Stimulated activated CD8-positive, alpha-beta memory T cell treated with anti-CD3 and anti-CD28 coated beads, Interleukin-7, amount 100 ng/mL, for 1 hour (primary cell): ENCODE measurements at places on chromosomes 4 and X.

GRCh38 chrX:23854122-23854521 lies 53.6 kb downstream of the APOO start:
- DNase-seq: no peak

- no peak for DNase-seq
These were observed 4.2 kb upstream of the HGFAC start for GRCh38 chr4:3437582-3437936.

GRCh38 chrX:40615976-40616375 lies 7.3 kb upstream of the MPC1L start:
- DNase-seq: no peak

DNA sequence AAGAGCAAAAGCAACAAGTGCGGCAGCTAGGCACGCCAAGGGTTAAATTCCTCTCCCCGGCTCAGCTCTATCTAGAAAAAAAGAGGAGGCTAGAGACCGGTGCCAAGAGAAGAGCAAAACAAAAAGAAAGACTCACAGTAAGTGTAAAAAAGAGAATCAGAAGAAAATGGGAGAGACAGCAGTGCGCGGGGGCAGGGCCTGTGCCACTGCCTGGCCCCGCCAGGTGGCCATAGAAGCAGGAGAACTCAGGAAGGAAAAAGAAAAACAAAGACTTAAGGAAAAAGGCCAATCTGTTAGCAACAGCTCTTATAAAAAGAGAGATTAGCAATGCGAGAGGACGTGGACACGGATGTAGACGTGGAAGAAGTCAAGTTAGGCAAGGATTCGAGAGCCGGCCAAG lies 3.2 kb downstream of the ACOX3 start:
- no peak for DNase-seq

DNA sequence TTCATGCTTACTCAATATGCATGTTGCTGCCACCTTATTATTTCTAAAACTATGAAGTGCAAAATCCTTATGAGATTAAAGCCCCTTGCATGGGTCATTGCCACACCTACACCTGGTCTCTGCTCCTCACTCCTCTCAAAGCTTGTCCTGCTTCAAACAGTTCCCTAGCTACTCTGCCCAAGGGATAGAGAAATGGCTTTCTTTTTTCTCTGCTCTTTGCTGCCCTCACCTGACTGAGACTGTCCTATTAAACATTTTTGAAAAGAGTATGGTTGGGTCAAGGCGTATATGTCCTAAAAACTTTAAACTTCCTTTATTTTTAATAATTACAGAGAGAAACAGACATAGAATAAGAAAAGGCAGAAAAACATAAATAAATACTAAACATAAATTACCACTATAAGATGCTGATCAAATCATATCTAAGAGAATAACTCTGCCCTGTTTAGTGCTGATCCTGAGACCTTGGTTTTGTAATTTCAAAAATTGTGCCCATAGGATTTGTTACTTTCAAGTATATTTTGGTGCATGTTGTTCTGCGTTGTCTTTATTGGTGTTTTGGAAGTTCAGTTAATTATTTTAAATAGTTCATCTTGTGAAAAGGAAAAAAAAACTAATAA lies 704.9 kb upstream of the PABPC4L start:
- DNase-seq: no peak

GRCh38 chr4:48604527-48604926 lies 114.5 kb downstream of the ZAR1 start:
- DNase-seq: no peak

DNA sequence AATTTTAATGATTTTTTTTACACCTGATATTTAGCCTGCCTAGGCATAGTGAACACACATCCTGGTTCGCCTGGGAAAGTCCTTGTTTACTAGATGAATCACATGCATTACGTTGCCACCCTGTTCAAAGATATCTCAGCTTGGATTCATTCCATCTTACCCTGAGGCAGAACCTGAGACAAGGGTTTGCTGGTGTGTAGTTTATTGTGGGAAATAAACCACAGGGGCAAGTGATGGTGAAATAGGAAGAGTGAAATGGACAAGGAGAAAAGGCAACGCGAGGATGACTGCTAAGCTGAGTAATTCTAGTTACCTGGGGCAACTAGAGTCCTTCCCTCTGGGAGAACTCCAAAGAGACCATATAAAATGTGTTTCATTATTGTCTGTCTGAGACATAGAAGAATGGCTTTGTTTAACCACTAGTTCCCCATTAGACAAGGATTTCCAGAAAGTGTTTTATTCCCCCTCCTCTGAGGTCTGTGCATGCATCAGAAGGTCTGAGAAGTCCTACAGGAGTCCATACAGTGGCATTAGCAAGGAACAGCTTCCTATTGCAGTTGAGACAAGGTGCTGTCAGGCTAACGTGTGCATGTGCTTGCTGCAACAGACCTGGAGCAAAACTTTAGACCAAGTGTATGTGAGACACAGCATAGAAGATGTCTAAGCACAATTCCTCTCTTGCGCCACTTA lies 797.3 kb upstream of the FRG1 start:
- no peak for DNase-seq

DNA sequence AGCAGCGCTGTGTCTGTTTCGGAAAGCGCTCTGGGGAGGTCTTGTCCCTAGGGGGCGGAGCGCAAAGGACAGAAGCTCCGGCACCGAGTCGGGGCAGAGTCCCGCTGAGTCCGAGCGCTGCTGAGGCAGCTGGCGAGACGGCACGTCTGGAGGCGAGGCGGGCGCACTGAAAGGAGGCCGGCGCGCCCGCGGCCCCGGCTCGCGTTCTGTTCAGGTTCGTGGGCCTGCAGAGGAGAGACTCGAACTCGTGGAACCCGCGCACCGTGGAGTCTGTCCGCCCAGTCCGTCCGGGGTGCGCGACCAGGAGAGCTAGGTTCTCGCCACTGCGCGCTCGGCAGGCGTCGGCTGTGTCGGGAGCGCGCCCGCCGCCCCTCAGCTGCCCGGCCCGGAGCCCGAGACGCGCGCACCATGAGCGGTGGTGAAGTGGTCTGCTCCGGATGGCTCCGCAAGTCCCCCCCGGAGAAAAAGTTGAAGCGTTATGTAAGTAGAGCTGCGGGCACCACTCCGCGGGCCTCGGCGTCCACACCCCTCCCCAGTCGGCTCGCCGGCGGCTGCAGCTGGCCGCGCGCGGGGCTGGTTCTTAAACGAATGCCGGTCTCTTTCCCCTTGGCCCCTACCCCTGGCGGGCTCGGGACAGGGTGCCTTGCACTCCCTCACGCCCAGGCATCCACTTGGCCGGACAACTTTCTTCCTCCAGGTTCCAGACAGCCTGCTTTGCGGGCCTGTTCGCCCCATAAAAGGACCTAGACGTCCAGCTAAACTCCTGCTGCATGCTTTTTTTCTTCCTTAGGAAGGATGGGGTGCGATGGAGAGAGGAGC lies at the start of gene GAB1:
GAB1 (plus strand) TSS at position 96 of the 819 bp plus-strand sequence; CDS start at position 409, 313 bp downstream.
- no peak for DNase-seq

DNA sequence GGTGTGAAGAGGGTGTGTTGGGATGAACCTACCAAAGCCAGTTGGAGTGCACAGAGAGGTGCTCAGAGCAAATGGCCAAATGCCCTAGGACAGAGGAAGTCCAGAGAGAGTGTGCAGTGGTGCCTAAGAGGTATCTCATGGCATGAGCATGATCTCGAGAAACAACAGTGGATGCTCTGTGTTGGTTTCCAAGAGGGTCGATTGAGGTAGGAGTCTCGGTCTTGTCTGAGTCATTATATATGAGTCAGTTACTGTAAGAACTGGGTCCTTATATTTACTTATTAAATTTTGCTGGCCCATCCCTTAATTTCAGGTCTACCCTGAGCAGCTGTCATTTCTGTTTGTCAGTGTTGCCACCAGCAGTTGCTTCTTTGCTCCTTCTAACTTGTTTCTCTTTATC lies 86.6 kb upstream of the TMEM150C start:
- DNase-seq: no peak

DNA sequence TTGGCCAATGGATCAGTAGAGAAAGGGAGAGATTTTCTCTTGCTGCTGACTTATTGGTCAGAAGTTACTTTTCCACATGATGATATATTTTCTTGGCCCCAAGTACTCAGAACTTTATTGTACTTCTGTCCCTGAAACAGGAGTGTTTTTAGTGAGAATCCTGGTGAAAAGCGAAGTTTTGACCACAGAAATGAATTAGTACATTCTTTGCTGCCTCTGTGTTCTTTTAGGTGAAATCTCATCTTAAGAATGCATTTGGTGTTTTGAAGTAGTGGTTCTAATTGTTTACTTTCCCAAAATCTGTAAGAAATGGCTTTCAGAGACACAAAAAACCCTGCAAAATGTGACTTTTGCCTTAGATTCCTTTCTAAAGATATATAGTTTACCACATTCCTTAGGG lies 240.4 kb downstream of the FRMPD4 start:
- DNase-seq: no peak

- DNase-seq: no peak
These were observed 534.1 kb upstream of the AADAT start for GRCh38 chr4:170623899-170624298.

DNA sequence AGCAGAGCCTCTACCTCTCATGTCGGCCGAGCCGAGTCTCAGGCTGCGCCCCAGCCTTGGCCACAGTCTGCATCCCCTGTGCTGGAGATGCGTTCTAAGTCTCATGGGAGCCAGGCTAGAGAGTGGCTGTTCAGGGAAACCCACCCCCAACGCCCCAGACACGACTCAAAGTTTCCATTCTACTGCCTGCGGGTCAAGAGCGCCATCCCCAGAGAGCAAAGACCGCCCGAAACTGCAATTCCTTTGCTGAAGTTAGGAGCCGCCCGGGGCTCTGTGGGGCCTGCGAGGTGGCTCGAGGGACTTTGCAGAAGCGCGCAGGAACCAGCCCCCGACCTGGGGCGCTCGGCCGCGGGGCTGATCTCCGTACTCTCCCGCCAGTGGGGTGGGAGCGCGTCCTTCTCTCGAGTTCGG lies 10.0 kb upstream of the ELF4 start:
- DNase-seq: no peak

DNA sequence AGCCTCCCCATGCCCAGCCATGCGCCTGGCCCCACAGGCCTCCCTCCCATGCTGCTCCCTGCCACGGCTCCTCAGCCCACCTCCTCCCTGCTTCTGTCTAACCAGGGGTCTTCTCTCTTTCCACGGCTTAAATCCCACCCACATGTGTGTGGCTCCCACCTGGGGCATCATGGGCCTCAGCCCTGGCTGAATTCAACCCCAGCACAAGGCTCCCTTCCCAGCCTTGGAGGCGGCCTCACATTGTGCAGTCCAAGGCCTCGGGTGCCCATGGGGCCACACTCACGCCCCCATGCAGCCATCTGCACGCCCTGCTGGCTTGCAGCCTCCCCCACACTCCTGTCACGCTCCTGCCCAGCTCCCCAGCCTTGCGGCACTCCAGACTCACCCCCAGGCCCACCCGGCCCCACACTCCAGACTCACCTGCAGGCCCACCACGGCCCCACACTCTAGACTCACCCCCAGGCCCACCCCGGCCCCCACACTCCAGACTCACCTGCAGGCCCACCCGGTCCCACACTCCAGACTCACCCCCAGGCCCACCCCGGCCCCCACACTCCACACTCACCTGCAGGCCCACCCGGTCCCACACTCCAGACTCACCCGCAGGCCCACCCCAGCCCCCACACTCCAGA lies 27.0 kb downstream of the MAEA start:
- DNase-seq: no peak

DNA sequence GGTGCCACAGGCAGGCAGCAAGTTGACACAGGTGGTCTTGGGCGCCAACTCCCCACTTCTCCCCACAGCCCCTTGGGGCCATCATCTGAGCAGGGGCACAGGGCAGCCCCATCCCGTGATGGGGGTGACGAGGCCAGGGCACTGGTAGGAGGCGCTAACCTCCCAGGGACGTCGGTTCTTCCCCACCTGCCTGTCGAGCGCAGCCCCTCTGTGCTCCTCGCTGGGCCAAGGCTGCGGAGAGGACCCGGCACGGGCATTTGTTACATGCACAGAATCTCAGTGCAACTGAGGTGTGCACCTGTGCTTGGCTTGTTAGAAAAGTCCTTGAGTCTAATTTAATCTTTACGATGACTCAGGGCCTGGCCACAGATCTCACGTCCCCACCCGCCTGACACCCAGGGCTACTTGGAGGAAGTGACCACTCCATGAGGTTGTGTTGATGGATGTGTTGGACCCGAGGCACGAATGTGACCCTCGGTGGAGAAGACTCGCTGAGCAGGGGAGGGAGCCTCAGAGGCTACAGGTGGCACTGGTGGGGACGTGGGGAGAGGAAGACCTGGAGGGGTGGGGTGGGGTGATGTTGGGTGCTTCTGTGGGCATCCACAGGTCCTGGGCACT lies 3.1 kb upstream of the SH3TC1 start:
- DNase-seq: no peak

GRCh38 chr4:23920716-23921446 lies 31.0 kb upstream of the PPARGC1A start:
- DNase-seq: no peak

DNA sequence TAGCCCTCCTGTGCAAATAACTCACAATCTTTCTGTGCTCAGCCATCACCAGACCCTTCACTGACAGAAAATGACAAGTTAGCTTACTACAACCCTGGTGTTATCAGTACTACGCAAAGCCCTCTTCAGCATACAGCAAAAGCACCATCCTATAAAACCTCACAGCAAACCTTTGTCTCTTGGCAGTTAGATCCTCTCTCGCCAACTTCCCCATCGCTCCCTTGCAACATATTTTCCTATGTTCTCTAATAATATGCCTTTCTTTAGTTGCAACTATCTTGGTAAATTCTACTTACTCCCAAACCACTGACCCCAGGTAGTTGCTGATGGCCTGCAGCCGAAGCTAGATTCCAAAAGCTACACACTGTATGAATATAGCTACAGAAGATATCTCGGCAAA lies 856.9 kb upstream of the FRG1 start:
- no peak for DNase-seq
